ENCODE measurements at places on chromosomes 12 and 14. TPM values are rescaled to one million over a fixed set of nuclear protein-coding genes. Genes with fewer than 3 reads are reported as not detected.

DNA sequence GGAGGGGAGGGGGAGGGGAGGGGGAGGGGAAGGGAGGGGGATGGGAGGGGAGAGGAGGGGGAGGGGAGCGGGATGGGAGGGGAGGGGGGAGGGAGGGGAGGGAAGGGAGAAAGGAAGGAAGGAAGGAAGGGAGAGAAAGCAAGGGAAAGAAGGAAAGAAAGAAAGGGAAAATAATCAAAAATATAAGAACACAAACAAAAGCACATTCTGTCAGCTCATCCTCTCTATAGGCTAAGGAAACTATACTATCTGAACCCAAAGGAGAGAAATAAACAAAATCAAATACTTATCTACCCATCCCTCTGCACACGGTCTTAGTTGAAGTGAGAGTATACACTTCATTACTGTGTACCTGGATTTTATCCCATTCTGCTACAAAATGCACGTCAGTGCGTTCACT lies 26.9 kb downstream of the MANSC1 start:
- H3K36me3 ChIP-seq, result no peaks in the 10 kb centered on the region
- peaks cover 29% of the 10 kb centered on the region for H3K4me1 ChIP-seq
- DNase-seq, result no peak

GRCh38 chr12:113424915-113425823 lies 3.0 kb downstream of the SDSL start:
- H3K4me1 ChIP-seq, result peaks cover 9% of the 10 kb centered on the region
- peak; percentile 66 for DNase-seq
- no peaks in the 10 kb centered on the region for H3K27me3 ChIP-seq
- no peaks in the 10 kb centered on the region for H3K36me3 ChIP-seq

GRCh38 chr14:89227496-89227836 lies 189.6 kb downstream of the FOXN3 start:
- no peak for DNase-seq
- no peaks in the 10 kb centered on the region for H3K36me3 ChIP-seq
- H3K27me3 ChIP-seq, result no peaks in the 10 kb centered on the region
- H3K27ac ChIP-seq, result no peak overlapping the region

GRCh38 chr12:77189901-77190416 lies 124.6 kb upstream of the E2F7 start:
- H3K4me1 ChIP-seq, result no peaks in the 10 kb centered on the region
- no peaks in the 10 kb centered on the region for H3K27me3 ChIP-seq
- H3K4me3 ChIP-seq, result no peak overlapping the region
- DNase-seq, result no peak
- no peak overlapping the region for H3K27ac ChIP-seq

- H3K27me3 ChIP-seq, result no peaks in the 10 kb centered on the region
- H3K27ac ChIP-seq, result no peak overlapping the region
- H3K4me1 ChIP-seq, result no peaks in the 10 kb centered on the region
- DNase-seq, result no peak
- no peaks in the 10 kb centered on the region for H3K36me3 ChIP-seq
- H3K4me3 ChIP-seq, result no peak overlapping the region
Measured at GRCh38 chr14:52042371-52043289, 26.2 kb downstream of the NID2 start.

- no peak for DNase-seq
- H3K27ac ChIP-seq, result no peak overlapping the region
- H3K4me1 ChIP-seq, result no peaks in the 10 kb centered on the region
- no peaks in the 10 kb centered on the region for H3K27me3 ChIP-seq
- H3K36me3 ChIP-seq, result no peaks in the 10 kb centered on the region
- H3K4me3 ChIP-seq, result no peak overlapping the region
Measured at GRCh38 chr14:61860294-61860918, 98.2 kb downstream of the SNAPC1 start.

GRCh38 chr12:6182279-6182898 lies 17.8 kb upstream of the CD9 start:
- H3K27me3 ChIP-seq, result no peaks in the 10 kb centered on the region
- no peak overlapping the region for H3K27ac ChIP-seq
- H3K36me3 ChIP-seq, result no peaks in the 10 kb centered on the region
- H3K4me1 ChIP-seq, result peaks cover 40% of the 10 kb centered on the region

GRCh38 chr14:90491221-90491885 lies 94.5 kb downstream of the CALM1 start:
- H3K27ac ChIP-seq, result no peak overlapping the region
- DNase-seq, result no peak
- H3K4me3 ChIP-seq, result no peak overlapping the region
- H3K4me1 ChIP-seq, result peaks cover 15% of the 10 kb centered on the region

- H3K27ac ChIP-seq, result no peak overlapping the region
- no peaks in the 10 kb centered on the region for H3K36me3 ChIP-seq
- no peak overlapping the region for H3K4me3 ChIP-seq
- H3K27me3 ChIP-seq, result no peaks in the 10 kb centered on the region
Measured at GRCh38 chr12:113325916-113326315, 9.0 kb downstream of the SLC8B1 start.

DNA sequence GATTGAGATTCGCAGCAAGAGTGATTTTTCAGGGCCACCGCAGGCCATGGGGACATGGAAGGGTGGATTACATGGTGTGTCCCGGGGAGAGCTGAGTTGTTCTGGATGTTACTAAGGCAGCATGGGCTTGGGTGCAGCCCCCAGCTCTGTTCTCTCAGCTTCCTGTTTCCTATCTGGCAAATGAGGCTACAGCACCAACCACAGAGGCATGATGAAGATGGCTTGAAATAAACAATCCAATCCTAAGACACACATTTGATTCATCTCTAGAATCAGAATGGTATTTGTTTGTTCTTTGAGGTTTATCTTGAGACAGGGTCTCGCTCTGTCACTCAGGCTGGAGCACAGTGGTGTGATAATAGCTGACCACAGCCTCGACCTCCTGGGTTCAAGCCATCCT lies 21.6 kb downstream of the GLTP start:
- H3K4me1 ChIP-seq, result no peaks in the 10 kb centered on the region
- no peak overlapping the region for H3K27ac ChIP-seq
- H3K27me3 ChIP-seq, result no peaks in the 10 kb centered on the region
- no peak overlapping the region for H3K4me3 ChIP-seq
- 0 out of 2 replicates have a peak, but pooled peaks cover 1% of the 10 kb centered on the region for H3K36me3 ChIP-seq
- no peak for DNase-seq

DNA sequence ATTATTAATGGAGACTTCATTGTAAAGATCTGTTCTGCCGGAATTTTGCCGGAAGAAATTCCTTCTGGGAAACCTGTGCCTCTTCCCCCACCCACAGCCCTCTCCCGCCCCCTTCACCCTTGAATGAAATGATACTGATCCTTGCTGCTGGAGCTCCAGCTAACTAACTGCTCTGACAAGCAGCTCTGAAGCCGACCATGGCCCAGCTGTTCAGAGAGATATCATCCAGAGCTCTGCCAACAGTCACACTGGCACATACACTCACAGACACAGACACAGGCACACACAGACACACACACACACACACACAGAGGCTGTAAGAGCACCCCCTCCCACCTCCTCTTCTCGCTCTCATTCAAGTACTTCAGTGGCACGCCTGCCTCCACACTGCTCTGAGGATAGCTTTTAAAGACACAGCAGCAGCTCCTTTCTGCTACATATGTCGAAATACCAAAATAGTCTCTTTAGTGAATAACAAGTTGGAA lies 88.6 kb downstream of the R3HDM2 start:
- no peak overlapping the region for H3K4me3 ChIP-seq
- H3K27me3 ChIP-seq, result no peaks in the 10 kb centered on the region
- DNase-seq, result no peak
- H3K27ac ChIP-seq, result no peak overlapping the region
- no peaks in the 10 kb centered on the region for H3K36me3 ChIP-seq

DNA sequence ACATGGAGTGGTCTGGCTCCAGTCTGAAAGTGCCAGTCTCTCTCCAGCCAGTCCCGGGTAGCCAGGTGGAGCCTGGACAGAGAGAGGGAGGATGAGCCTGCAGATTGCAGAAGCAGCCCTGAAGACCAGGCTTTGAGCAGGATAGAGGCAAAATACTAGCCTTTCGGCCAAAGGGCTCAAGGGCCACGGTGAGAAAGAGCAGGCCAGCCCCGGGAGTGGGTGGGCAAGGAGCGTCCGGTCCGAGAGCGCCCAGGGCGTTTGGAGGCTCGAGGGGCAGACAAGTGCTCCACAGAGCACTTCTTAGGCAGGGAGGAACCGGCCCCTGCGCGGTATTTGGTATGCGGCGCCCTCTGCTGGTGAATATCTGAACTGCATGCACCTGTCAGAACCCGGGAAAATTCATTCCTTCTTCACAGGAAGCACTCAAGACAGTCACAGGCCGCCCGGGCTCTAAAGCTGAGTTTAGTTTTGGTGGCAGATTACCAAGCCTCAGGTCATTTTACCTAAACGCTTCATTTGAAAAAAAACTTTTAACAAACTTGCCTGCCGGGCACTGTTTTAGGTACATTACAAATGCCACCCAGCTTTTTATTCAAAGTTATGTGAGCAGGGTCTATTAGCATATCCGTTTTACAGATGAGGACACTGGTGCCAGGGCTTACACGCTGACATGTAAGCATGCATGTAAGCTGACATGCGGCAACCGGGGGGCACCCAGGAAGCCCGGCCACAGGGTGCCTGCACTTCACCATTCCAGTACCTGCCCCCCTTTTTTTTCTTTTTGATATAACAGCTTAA lies 21.0 kb upstream of the PSMC1 start:
- no peak overlapping the region for H3K27ac ChIP-seq
- H3K4me3 ChIP-seq, result no peak overlapping the region
- H3K36me3 ChIP-seq, result no peaks in the 10 kb centered on the region
- H3K27me3 ChIP-seq, result no peaks in the 10 kb centered on the region
- DNase-seq, result peak; percentile 43

Gene CPNE8
- 15.2 TPM for total RNA-seq

Gene NRXN3
- total RNA-seq, result 15.9 TPM

Gene BAZ2A
- 97.2 TPM for total RNA-seq

Gene MAP1LC3B2
- total RNA-seq, result not detected

Gene SLC7A7
- 380 TPM for total RNA-seq

Gene FOXN4
- total RNA-seq, result 0.95 TPM

Gene DHRS2
- 12.8 TPM for total RNA-seq

Gene IL26
- total RNA-seq, result not detected

Gene SIRT4
- 3.6 TPM for total RNA-seq

Gene RNASE7
- not detected for total RNA-seq

Data from Caco-2 (cell line).